ENCODE measurements at places on chromosomes 1 and 21. TPM values are rescaled to one million over a fixed set of nuclear protein-coding genes. Genes with fewer than 3 reads are reported as not detected.

C8A gene
- not detected for total RNA-seq

COL16A1 gene
- total RNA-seq: 7.9 TPM

OR4F16 gene
- not detected for total RNA-seq

BLACAT1 gene
- 3.8 TPM for total RNA-seq

MAP1LC3C gene
- 1.7 TPM for total RNA-seq

EDN2 gene
- 0.39 TPM for total RNA-seq

DNA sequence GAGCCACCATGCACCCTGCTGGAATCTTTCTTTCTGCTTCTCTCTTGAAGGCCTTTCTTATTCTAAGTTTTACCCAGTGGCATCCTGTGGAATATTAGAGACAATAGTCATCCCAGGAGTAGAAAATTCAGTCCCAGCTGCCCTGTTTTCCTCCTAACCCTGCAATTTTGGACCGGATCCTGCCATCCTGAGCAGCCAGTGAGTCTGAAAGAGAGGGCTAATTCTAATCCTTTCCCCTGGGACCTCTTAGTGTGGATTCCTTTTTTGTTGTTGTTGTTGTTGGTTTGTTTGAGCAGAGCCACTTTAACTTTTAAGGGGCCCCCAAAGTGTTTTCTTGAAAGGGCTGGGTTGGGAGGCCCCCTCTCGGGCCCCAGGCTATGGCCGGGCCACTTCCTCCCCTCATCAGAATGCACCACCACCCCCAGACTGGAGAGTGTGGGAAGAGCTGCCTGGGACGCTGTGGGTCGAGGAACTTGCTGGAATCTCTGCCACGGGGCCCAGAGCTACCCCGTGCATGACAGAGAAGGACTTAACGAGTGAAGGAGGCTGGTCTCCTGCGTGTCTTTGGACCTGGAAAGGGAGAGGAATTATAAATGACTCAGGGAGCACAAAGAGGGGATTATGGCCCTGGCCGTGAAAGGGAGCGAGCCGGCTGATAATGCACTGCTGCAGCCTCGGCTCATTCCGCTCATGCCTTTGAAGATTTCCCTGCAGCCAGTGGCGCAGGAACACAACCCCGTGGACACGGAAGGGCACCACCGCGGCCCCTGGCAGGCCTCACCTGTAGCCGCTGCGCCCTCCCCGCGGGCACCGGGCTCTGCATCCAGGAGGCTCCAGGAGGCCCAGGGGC is 81.0 kb upstream of the AKT3 start:
- DNase-seq: no peak

DNA sequence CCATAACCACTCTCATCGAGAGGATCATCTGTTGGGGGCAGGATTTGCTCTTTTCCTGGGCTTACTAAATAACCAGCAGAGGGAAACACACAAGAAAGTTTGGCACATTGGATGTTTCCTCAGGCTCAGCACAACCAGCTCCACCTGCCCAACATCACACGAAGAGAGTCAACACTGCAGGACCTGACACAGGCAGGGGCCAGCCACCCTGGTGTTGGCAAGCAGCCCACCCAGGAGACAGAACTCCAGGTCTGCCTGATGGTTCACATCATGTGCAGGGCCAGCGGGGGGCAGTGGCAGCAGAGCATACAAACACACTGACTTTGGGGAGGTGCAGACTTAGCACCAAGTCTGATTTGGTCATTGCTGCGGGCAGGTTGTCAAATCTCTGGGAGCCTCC is 182.3 kb upstream of the GALNT2 start:
- DNase-seq: no peak

DNA sequence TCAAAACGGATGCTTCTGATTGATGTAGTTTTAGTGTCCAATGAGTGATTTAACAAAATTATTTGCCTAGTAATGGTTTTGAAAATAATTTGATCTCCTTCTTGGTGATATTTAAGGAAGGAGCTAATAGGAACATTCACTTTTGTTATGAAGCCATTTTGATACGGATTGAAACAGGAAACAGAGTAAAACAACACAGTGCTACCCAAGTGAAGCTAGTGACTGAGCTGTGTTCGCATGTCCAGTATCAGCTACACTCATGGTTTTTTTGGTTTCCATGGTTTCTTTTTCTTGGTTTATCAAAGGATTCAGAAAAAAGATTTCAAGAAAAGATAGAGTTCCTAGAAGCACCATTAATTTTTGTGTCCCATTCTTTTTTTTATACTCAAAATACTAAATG is 40.1 kb upstream of the PLEKHO1 start:
- DNase-seq: no peak

DNA sequence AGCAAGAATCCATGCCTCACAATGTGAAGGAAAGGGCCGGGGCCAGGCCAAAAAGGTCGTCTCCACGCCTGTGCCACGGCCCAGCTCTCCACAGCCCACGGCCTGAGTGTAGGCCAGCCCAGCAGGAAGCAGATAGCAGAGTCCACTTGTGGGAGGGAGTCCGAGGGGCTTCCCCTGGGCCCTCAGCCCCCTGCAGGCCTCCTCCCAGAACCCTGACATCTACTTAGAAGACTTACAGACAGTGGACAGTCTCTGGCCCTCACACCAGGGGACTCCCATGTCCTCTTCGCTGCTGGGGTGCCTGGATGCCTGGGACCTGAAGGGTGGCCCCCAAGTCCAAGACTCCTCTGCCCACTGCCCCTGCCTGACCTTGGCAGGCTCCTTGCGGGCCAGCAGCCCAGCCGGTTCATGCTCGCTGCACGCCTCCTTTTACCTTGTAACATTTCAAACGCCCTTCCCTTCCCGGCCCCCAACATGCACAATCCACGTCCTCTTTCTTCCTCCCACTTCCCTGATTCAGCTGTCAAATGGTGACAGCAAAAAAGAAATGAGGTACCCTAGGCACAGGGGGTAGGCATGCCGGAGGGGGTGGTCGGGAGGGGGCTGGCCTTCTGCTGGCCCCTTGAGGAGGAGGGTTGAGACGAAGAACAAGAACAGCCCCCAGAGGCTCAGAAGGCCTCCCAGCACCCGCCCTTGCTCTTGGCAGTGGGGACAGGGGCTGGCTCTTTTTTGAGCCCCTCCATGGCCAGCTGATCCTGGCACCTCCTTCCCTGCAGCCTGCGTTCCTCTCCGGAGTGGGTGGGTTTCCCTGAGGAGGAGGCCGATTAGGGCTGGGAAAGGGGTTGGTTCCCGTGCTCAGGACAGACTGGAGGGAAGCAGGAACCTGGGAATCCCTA is 997 bp upstream of the PTPN7 start:
- DNase-seq: no peak

GRCh38 chr1:54743416-54744226 is 20.7 kb downstream of the PARS2 start:
- no peak for DNase-seq

DNA sequence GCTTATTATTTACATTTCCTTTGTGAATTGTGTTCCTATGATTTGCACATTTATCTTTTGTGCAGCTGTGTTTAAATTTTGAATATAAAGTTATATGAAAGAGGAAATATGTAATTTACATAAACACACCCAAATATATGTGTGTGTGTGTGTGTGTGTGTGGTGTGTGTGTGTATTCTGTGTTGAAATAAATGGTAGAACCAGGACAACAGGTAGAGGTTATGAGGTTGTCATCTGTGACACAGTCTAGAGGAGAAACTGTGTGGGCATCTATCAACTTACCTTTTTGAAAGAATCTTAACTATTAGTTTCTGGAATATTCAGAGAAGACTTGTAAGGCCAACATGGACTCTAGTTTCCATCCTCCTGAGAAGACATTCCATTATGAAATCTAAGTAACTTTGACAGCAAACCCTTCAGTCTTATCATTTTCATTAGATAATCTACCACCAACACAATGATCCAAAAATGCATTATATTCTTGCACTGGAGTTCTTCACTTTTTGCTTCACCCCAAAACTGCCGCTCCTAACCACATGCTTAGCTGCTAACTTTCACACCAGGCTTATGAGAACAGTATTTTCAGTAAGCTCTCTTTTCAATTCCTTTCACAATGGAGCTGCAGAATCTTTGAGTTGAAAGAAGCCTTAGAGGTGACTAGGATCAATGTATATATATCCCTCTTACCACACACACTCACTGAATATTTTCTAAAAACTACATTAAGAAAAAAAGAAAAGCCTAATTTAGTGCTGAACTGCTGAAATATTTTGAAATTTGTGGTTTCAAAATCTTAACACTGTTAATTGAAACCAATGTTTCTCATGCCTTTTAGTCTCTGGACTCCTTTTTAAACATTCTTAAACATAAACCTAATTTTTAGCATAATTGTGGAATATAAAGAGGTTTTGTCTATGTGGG is 21.8 kb downstream of the PTPRC start:
- no peak for DNase-seq

DNA sequence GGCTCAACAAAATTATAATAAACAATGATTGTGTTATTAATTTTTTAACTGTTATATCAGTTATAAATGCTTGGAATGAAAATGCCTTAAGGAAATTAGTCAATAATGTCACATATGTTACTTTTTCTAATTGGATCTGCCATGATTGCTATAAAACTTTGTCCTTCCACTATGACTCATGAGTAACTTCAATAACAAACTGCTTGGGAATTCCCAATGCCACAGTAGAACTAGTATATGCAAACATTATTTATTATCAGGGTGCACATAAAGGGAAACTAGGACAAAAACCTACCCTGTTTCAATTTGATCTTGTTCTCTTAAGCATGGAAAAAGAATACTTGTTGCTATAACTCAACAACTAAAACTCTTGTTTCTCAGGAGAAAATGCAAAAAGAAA is 59.1 kb upstream of the PDC start:
- no peak for DNase-seq

GRCh38 chr1:150385537-150386445 is 21.8 kb downstream of the RPRD2 start:
- DNase-seq: no peak

- DNase-seq: no peak
Observed at GRCh38 chr1:184242507-184242943, 144.3 kb upstream of the C1orf21 start.

Data from H1 (cell line).